ENCODE measurements at places on chromosomes 2 and 18.

DNA sequence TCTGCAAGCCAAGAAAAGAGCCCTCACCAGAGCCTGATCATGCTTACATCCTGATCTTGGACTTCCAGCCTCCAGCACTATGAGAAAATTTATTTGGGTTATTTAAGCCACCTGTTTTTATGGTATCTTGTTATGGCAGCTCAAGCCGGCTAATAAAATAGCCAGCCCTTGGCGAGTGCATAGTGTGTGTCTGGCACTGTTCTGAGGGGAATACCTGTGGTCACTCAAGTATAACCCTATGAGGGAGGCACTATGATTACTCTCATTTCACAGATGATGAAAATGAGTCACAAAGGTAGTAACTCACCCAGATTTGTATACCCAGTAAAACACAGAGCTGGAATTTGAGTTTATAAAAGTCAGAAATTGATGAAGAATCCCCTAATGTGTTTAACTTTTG is 556.9 kb upstream of the SETBP1 start:
- DNase-seq = no peak

DNA sequence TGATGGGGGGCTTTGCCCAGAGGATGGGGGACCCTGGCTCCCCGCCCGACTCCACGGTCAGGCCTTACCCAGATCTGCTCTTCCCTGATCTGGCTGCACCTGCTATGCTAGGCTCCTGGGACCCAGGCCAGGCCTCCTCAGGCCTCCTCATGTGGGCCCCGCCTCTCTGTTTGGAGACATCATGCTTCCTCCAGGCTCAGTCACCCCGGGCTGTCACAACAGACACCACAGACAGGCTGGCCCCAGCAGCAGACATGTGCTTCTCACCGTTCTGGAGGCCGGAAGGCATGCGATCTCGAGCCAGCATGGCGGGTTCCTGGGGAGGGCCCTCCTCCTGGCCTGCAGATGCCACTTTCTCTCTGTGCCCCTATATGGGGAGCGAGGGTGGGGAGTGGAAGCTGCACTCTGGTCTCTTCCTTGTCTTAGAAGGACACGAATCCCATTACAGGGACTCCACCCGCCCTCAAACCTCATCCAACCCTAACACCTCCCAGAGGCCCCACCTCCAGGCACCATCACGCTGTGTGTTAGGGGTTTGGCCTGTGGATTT is 10.8 kb upstream of the NEU4 start:
- no peak for DNase-seq

DNA sequence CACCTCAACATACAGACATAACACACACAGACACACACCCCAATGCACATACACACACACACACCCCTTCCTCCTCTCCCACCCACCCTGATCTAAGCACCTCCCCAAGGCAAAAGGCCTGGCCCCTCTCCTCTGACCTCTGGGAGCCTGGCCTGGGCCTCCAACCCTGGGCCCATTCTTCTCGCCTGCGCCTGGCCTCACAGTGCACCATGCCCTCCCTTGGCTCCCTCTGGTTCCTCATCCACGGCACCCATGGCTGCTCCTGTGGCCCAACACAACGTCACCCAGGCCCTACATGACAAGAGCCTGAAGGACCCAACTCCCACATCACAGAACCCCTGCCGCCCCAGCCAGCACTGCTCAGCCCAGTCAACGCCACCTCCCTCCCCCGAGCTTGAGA is 281.3 kb downstream of the CELF4 start:
- no peak for DNase-seq

GRCh38 chr18:73719611-73720010 is 428.0 kb downstream of the FBXO15 start:
- no peak for DNase-seq

GRCh38 chr2:97834610-97835009 is 121.2 kb downstream of the ZAP70 start:
- DNase-seq = no peak

DNA sequence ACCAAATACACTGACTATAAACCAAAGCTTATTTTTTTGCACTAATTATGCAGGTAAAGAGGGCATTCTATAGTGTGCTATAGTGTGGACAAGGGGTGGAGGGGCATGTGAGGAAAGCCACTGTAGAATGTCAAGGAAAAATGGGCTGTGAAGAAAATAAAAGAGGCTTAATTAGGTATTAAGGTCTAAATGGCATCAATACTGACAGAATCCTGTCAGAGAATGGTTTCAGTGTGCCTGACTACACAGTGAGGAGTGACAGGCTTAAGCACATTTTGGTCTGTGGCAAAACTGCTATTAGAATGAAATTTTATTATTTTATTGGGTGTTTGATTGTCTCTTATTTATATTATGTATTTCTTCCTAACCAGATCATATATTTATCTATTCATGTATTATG is 787.6 kb upstream of the CELF4 start:
- DNase-seq = no peak

DNA sequence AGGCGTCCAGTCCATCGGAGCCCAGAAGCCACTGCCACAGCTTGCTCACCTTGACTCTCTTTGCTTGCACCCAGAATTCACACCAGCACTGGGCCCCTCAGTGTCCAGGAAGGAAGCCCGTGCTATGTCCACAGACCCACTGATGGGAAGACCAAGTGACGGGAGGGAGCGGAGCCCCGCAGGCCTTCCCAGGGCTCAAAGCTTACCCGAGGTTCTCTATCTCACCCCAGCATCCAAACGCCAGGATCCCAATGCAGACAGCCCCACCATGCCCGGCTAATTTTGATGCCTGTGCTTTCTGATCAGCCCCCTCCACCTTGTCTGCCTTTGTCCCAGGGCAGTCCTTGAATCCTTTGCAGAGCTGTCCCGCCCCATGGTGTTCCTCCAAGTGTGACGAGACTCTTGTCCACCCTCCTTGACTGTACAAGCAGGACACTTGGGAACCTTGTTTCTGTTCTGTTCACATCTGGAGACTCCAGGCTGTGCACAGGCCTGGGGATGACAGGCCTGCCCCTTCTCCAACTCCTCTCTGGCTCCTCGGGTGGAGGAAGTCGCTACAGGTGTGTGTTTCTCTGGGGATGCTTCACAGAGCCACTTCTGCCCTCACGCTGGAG is 12.0 kb downstream of the NPPC start:
- no peak for DNase-seq

GRCh38 chr2:64243081-64244036 is 99.1 kb upstream of the PELI1 start:
- no peak for DNase-seq

GRCh38 chr2:97928591-97928990 is 67.2 kb downstream of the TMEM131 start:
- no peak for DNase-seq

DNA sequence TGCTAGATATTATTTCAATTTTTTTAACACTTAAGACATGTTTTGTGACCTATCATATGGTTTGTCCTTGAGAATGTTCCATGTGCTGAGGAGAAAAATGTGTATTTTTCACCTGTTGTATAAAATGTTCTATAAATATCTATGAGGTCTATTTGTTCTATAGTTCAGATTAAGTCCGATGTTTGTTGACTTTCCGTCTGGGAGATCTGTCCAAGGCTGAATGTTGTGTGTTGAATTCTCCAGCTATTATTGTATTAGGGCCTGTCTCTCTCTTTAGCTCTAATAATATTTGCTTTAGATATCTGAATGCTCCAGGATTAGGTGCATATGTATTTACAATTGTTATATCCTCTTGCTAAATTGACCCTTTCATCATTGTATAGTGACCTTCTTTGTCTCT is 144.1 kb downstream of the NYAP2 start:
- no peak for DNase-seq

GRCh38 chr2:157691131-157691530 is 62.5 kb upstream of the ACVR1C start:
- no peak for DNase-seq

DNA sequence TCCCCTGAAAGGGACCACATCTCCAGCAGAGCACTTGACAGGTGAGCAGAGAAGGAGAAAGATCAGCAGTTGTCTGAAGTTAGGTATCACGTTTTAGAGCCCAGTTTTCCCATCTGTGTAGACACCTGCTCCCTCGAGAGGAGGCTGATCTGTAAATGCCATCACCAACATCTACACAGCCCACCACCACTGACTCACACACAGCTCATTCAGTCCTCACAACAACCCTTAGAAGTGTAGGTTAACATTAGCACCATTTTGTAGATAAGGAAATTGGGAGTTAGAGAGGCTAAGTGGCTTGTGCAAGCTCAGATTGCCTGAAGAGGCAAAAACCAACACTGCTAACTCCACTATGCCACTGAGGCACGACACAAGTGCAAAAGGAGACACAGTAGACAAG is 37.2 kb upstream of the STAT1 start:
- DNase-seq = no peak

DNA sequence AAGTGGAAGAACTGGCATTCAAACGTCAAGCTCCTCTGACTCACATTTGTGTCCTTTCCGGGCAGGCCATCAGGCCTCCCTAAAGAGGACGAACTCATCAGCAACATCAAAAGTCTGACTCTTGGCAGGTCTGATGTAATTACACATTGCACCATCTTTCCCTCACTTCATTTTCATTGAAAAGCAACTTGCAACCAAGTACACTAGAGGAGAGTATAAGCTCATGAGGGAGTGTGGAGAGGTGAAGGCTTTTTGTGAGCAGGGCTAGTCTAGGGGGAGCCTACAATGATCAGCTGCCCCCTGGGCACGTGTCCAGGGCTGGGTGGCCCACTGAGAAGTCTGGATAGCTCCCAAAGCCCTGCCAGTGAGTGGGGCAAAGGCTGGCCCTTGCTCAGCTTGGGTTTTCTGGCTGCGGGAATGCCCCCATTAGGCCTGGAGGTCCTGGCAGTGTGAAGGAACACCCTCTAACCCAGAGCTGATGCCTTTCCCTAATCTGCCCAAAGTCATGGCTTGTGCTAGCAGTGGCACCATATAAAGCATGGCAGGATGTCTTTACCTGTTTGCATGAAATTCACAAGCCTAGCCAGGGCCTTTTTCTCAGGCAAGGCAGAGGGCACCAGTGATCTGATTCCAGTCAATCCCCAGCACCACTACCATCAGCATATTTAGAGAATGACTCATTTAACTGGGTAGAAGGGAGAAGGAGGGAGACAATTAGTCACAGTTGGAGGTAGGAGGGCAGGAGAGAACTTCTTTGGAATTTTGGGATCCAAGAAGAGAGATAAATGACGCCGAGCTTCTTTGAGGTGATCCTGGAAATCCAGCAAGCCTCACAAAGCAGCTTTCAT is 8.5 kb upstream of the DAW1 start:
- no peak for DNase-seq

DNA sequence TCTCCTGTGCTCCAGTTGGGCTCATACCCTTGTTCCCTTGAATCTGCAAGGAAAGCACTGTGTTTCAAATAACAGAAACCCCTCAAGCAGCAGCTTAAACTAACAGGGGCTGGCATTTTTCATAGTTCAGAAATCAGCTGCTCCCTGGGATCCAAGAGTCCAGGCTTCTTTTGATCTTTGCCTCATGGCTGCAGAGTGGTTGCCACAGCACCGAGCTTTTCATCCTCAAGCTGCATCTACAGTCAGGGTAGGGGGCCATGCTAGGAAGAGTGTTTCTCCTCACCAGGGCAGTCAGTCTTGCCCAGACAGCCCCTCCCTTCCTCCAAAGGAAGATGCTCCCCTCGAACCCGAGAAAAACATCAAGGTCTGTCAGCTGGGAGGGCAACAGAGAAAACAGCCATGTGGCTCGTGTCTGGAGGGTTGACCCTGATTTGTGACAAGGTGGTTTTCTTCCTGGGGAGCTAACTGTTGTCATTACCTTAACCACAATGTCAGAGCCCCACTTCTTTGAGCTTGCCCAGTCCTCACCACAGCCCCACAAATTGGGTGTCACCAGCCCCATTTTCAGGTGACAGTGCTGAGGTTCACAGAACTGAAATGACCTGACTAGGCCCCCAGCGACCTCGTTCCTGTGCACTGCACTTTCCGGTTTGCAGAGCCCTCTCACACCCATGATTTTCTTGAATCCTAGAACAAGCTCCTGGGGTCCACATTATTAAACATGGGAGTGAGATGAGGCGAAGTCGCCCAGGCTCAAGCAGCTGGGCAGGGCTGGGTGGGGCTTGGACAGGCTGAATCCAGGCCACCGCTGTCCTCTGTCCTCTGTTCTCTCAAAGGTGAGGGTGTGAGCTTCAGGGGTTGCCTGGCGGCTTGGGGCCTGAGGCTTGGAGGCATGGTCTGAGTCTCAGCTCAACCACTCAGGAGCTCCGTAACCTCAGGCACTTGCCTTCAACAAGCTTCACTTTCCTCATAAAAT is 21.9 kb downstream of the ATOH8 start:
- no peak for DNase-seq

DNA sequence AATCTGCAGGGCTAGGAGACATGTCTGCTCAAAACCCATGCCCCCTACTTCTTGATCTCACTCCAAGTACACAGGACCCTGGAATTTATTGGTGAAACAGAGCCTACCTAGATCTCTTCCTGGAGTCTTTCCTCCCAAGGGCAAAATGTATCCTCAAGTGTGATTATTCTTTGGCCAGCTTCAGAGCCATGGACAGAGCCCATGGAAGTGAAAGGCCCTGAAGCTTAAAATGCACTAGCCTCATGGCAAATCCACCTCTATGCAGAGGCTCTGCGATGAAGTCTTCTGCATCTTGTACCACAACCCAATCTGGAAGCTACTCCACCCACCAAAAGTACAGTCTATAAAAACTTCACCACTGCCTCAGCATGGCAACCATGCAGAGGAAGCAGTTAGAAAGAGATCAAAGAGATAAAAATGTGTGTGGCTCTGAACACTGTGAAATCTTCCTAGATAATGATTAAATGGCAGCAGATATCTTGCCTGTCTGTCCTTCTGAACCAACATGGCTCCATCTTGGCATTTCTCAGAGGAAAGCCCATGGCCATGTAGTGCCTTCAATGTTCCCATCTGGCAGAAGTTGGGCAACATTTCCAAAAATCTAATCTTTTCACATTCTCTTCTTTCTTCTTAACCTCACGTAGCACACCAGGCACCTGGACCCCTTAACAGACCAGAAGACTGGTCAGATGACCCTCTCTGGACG is 142.9 kb upstream of the KLF7 start:
- no peak for DNase-seq

- no peak for DNase-seq
Measured at GRCh38 chr2:234969306-234970098, 17.7 kb downstream of the SH3BP4 start.

DNA sequence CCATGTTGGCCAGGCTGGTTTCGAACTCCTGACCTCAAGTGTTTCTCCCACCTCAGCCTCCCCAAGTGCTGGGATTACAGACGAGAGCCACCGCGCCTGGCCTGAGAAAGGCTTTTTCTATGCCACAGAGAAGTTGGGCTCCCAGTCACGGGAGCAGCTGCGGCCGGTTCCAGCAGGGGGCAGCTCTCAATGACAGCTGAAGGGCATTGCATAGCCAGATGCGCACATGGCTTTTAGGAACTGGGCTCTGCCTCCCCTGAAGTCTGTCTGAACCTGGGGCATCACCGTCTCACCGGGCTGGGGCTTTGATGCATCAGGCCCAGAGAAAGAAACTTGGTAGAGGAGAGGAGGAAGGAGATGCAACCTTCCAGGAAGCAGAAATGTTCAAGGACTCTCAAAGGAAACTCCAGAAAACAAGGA is 84.2 kb upstream of the LAPTM4A start:
- peak; percentile 76 for DNase-seq

DNA sequence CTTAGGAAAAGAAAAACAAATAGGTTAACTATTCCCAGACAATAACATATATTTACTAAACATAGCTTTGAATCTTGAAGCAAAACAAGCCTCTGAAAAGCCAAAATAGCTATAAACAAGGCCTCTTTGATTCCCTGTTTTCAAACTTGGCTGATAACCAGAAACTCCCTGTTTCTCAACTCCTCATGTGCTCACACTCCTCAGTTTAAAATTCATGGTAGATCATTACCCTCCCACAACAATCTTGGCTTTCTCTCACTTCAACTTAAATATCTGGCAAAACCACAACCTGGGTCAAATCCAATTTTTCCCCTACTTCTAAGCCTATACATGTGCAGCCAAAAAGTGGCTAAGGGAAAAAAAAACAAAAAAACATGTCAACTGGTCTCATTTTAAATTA is 15.6 kb downstream of the SUCLG1 start:
- no peak for DNase-seq

Measured in nephron progenitor cell (in vitro differentiated cells).